ENCODE measurements at places on chromosomes 13 and 19.

GRCh38 chr19:55369653-55370304, 484 bp downstream of the IL11 start:
- no peak for DNase-seq

GRCh38 chr19:31648347-31648746, 299.1 kb upstream of the TSHZ3 start:
- DNase-seq, result no peak

DNA sequence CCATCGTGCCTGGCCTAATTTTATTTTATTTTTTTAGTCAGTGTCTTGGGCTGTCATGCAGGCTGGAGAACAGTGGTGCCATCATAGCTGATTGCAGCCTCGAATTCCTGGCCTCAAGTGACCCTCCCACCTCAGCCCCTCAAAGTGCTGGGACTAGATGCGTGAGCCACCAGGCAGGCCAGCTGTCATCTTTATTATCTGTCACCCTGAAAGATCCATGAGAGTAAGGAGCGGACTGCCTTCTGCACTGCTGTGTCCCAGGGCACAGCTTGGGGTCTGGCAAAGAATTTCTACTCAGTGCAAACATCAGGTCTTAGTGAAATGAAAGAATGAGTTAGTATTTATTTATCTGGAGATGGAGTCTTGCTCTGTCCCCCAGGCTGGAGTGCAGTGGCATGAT, 9.5 kb upstream of the TLE5 start:
- no peak for DNase-seq

DNA sequence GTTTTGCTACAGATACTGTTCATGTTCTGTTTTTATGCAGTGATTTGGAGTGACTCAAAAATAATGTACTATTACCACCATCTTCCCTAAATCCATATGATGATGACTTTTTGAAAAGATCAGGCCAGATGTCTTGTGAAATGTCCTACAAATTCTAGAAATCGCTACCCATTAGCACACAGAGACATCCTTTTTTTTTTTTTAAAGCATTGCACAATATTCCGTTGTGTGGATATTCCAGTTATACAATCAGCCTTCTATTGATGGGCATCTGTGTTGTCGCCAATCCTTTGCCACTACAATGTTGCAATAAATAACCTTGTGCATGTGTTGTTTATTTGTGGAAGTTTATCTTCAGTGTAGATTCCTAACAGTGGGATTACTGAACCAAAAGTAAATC, 24.5 kb downstream of the ZDHHC20 start:
- DNase-seq, result no peak

GRCh38 chr13:76828316-76828741, 57.9 kb downstream of the KCTD12 start:
- DNase-seq, result no peak

DNA sequence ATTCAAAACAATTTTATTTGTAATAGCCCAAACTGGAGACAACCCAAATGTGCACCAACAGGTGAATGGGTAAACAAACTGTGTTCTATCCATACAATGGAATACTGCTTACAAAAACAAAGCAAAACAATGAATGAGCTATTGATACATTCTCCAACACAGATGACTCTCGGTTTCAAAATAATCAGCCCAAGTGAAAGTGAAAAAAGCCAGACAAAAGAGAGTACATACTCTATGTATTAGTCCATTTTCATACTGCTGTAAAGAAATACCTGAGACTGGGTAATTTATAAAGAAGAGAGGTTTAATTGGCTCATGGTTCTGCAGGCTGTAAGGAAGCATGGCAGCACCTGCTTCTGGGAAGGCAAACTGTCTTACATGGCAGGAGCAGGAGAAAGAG, 65.2 kb upstream of the LRCH1 start:
- DNase-seq, result no peak

- DNase-seq, result no peak
Measured at GRCh38 chr13:40192858-40193257, 473.6 kb downstream of the FOXO1 start.

GRCh38 chr19:13210339-13210775, 60.1 kb downstream of the IER2 start:
- DNase-seq, result no peak

DNA sequence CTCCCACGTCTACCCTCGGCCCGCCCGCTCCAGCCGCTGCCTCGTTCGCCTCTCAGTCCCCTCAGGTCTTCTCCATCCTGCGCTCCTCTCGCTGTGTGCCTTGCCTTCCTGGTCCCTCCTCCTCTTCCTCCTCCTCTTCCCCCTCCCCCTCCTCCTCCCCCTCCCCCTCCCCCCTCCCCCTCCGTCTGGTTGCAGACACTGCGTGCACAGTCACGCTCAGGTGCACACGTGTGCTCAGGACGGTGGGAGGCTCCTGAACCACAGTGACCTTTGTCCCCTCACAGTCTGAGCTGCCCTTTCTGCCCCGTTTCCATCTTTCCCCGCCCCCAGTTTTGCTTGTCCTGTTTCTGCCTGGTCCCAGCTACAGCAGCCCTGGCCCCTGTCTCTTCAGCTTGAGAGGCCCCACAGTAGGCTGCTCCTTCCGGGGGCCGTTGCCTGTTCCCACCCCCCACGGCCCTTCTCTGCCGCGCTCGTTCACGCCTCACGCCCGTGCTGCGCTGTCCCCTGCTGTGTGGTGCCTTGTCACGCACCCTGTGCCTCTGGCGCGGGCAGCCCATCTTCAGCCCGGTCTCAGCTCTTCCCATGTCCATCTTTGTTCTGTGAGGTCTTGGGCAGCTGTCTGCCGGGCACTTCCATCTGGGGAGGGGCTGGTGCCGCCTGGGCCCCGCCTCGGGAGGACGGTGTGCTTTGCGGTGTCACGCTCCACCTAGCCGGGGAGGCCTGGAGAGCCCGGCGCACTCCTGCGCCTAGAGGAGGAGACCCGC, 13.8 kb upstream of the RPS15 start:
- no peak for DNase-seq

DNA sequence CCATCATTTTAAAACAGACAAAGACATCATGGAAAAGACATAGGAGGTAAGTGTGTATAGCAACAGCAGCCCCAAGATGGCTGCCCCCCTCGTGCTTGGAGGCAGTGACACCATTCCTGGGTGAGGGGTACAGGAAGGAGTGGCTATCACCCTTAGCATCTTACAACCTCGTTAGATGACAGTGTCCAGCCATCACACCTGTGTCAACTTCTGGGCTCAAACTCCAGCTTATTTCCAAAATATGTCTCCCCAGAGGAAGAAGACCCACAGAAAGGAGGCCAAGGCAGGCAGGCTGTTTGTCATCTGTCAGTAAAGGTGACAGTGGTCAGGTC, 27.5 kb downstream of the EPS15L1 start:
- DNase-seq, result no peak

- no peak for DNase-seq
Measured at GRCh38 chr19:33622809-33623511, 1.2 kb downstream of the CHST8 start.

DNA sequence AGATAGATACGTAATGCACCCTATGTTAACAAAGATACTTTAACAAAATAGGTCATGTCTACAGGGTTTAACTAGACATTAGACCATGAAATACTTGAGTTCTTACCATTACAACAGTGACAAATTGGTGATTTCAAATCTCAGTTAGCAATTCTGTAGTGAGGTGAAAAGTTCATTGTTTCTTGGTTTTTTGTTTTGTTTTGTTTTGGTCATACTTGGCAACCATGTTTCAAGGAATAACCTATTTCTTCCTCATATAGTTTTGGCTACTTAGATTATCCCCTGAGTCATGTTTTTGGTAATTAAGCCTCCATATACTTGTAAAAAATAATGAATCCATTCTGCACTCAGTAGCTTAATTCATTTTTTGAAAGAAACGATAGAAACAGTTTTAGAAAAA, 1200.4 kb downstream of the DIAPH3 start:
- no peak for DNase-seq

All from CD4-positive, alpha-beta T cell treated with Interleukin-15 for 4 hours (primary cell).